Esophagus squamous epithelium (tissue), 5 donors: ENCODE measurements at places on chromosomes 3 and 15. TPM values are rescaled to one million over a fixed set of nuclear protein-coding genes. Genes with fewer than 3 reads are reported as not detected.
A peak's percentile ranks its signal among the peaks of the same experiment; 100 is the strongest.

TPRG1 gene
- 22.5 TPM for total RNA-seq

SOX14 gene
- not detected for total RNA-seq

SEMA7A gene
- total RNA-seq, result 1.7 TPM

DNA sequence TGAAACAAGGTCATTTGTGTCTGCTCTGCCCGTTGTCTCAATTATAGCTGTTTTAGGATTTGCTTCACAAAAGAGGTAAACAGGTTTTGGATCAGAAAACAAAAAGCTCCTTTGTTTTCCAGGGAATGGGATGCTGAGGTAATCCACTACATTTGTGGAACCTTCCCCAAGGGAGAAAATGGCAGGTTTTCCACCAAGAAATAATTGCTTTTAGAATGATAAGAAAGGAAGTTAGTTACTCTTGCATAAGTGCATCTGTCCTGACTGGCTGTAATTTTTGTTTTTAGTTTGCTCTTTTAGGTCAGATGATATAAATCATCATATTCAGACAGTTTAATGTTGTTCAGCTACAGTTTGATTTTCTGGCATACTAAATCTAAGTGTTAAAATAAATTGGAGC is 198.5 kb upstream of the COL8A1 start:
- no peaks in the 10 kb centered on the region for H3K4me1 ChIP-seq
- H3K27me3 ChIP-seq, result no peaks in the 10 kb centered on the region
- no peak for DNase-seq
- H3K36me3 ChIP-seq, result no peaks in the 10 kb centered on the region
- no peak overlapping the region for H3K4me3 ChIP-seq

DNA sequence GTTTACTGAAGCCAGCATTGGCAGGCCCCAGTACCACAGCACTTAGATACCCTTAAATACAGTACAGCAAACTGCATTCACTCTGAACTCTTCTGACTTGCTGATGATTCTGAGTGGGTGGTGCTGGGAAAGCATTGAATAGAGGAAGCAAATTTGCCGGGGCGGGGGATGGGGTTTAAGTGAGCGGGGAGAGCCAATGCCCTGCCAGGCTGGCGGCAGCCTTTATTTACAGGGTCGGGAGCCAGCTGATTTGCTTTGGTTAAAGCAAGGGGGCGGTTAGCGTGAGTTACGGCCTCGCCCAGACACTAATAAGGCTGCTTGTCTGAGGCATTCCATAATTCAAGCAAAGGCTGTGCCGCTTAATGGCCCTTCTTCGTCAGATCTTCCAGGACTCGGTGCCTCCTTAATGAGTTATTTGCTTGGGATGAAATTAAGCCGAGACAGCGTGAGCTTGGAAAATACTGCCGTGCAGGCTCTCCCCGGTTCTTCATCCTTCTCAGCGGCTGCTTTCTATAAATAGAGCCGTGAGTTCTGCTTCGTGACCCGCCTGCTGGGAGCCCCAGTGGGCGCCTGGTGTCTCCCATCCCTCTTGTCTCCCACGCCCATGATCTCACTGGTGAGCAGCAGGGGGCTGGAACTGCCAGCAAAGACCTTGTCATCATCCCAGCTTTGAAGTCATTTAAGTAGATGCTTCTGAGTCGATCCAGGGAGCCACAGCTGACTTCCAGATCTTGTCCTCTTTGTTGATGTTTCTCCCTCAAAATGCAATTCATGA is 25.8 kb downstream of the SPSB4 start:
- peaks cover 11% of the 10 kb centered on the region for H3K4me1 ChIP-seq
- peak overlapping the region; percentile 21 for H3K4me3 ChIP-seq
- DNase-seq, result no peak

DNA sequence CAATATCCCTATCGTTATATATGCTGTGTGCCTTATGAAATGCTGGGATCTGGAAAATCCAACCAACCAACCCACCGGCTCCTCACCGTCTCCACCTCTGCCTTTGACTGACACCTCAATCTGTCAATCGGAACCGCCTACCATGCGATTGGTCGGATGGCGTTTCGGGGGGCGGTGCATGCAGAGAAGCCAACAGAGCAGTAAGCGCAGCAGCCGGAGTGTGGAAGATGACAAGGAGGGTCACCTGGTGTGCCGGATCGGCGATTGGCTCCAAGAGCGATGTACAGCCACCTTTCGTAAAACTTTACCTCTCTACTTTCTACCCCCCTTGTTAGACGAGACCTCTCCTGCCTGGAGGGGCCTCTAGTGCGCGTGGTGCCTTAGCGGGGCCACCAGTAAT is 6.3 kb downstream of the CLK3 start:
- H3K27ac ChIP-seq, result no peak overlapping the region
- H3K4me1 ChIP-seq, result peaks cover 51% of the 10 kb centered on the region
- DNase-seq, result no peak
- no peak overlapping the region for H3K4me3 ChIP-seq

- no peak overlapping the region for H3K27ac ChIP-seq
- no peaks in the 10 kb centered on the region for H3K36me3 ChIP-seq
- no peaks in the 10 kb centered on the region for H3K27me3 ChIP-seq
Measured at GRCh38 chr3:124075753-124076152, 83.8 kb upstream of the ROPN1 start.
